ENCODE measurements at places on chromosomes 1 and 21.

GRCh38 chr21:43303275-43304178, 123.4 kb downstream of the SIK1 start:
- no peak for DNase-seq

- no peak for DNase-seq
Observed at GRCh38 chr1:94209425-94209824, 28.0 kb downstream of the ARHGAP29 start.

DNA sequence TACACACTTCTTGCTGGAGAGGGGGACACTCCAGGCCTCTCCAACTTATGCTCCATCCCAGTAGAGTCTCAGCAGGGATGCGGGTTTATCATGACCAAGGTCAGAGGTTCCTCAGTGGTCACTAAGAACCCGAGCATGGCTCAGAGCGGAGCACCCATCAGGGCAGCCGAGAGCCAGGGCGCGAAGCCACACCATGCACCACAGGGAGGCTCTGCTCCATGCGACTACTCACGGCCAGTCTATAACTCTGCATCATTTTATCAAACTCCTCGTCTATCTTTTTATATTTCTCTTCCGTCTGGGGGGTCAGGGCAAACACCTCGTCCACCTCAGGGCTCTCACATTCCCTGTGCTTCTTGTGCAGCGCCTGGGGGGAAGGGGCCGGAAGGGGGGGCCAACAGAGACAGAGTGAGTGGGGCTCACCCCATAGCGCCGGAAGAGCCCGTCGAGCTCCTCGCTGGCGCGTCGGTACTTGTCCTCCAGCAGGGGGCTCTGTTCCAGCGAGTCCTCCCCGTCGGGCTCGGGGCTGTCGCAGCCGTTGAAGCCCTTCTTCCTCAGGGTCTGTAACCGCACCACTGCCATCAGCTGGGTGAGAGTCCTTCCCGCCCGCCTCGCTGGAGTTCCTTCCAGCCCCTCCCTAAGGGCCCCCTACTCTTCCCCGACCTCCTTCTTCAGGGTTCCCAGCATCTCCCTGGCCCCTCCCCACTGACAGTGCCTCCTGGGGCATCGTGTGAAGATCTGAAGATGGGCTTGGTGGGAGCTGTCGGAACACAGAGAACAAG, 20.0 kb downstream of the MEF2D start:
- no peak for DNase-seq

- DNase-seq: no peak
Observed at GRCh38 chr1:206102292-206102936, 14.8 kb downstream of the AVPR1B start.

- DNase-seq: no peak
Observed at GRCh38 chr1:2801535-2802291, at the start of gene TTC34. Gene TTC34, minus strand, starts transcription at chr1:2801693. Its CDS starts 866 bp downstream, at chr1:2800827.

- no peak for DNase-seq
Observed at GRCh38 chr1:160560045-160560705, 19.1 kb downstream of the CD84 start.

- DNase-seq: no peak
Observed at GRCh38 chr1:225885336-225885735, 3.2 kb upstream of the TMEM63A start.

- no peak for DNase-seq
Observed at GRCh38 chr1:220516014-220516721, 11.8 kb upstream of the MARK1 start.

GRCh38 chr1:3348196-3348865, 106.1 kb upstream of the ARHGEF16 start:
- DNase-seq: no peak

- DNase-seq: peak; percentile 60
Observed at GRCh38 chr1:7902478-7903085, 38.1 kb downstream of the TNFRSF9 start.

GRCh38 chr1:228085287-228085951, 2.9 kb downstream of the ARF1 start:
- no peak for DNase-seq

DNA sequence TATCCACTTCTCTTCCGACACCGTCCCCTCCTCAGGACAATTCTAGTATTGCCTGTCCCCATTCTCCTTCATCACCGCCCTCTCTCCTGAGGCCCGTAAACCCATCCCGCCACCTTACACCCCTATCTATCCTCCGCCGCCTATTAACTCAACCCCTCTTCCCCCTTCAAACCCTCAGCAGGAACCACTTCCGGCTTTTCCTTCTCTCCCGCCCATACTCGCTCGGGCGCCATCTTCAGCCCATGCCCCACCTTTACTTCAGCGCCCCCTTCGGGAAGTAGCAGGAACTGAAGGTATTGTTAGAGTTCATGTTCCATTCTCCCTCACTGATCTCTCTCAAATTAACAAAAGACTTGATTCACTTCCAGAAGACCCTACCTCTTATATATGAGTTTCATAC, 31.6 kb downstream of the VN1R5 start:
- DNase-seq: no peak

DNA sequence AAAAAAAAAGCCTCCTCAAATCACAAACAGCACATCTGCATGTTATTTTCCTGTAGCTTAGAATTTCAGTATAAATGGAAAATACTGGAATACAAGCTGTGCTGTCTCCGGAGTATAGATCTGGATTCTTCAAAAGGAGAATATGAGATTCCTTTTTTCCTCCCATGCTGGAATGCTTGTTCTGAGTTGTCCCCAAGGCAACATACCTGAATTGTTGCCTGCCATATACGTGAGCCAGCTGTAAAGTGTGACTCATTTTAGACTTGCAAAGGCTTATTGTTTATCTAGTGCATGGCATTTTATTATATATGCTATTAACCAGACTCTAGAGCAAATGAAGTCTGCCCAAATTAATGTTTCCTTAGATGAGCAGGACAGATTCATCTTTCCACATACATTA, 95.0 kb upstream of the C1orf105 start:
- DNase-seq: no peak

DNA sequence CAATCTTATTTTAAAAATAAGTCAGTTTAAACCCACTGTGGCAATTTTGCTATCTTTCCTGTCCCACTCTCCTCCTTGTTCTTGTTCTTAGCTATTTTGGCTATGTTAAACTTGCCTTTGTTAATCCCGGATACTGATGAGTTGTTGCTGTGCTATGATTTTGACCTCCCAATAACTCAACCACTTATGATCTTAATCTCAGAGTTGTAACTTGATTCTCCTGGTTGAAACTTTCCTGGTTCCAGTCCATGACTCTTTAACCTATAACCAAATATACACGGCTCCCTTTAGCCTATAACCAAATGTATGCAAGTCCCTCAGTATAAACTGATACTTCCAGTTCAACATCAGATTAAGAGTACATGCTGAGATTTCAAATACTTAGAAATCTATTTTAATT, 15.6 kb upstream of the ACADM start:
- DNase-seq: no peak

DNA sequence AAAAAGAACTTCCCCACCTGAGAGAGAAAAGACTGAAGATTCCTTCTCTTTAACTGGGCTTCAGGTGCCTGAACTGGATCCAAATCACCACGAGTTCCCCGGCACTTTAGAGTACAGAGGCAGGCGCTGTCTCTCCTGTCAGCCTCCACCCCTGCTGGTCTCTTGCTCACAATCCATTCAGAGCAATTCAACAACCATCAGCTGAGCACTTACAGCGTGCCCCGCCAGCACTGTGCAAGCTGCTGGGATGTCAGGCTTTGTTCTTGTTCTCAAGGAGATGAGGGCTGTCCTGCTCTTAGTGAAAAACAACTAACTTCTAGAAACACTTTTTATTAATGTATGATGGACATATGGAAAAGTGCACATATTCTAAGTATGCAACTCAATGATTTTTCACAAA, 68.7 kb upstream of the VAMP3 start:
- no peak for DNase-seq

DNA sequence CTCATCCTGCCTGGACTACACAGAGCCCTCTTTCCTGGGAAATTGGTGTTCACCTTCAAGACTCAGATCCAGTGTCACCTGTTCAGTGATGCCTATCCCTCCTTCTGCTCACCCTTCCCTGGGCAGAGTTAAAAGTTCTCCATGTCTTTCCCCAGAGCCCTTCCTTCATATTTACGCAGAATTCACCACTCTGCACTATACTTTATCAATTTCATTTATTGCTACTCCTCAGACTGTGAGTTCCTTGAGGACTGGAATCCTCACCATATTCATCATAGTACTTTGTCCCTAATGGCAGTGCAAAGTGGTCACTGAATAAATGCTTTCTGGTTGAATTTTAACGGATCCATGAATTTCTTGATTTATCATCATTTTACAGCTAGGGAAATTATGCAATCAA, 300.0 kb downstream of the CHRM3 start:
- no peak for DNase-seq

DNA sequence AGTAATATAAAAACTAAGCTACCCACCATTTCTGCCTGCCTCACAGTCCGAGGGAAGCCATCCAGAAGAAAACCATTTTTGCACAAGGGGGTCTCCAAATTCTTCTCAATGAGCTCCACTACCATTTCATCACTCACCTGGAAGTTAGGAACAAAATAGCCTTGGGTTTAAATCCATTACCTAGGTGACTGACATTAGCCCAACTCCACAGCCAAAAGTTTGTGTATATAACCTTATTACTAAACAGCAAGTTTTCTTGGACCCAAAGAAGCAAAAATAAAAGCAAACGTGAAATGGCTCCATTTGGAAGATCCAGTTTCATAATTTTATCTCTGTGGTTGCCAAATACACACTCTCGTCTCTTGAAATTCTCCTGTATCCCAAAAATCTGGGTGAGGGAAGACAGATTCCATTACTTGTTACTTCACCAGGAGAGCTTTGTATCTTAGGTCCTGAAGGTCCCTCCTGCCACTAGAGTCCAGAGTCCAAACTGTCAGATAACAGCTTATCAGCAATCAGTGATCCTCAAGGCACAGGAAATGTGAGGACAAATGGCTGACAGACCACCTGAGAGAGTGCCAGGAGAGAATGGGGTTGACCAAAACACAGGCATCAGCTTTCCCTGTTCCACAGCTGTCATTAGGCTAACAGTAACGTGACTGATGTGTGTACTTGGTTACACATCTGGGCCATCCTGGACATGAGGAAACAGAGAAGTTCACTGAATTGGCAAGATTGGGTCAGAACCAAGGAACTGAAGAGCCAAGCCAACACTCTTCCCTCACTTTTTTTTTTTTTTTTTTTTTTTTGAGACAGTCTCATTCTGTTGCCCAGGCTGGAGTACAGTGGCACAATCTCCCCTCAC, 14.9 kb downstream of the AK2 start:
- DNase-seq: no peak

DNA sequence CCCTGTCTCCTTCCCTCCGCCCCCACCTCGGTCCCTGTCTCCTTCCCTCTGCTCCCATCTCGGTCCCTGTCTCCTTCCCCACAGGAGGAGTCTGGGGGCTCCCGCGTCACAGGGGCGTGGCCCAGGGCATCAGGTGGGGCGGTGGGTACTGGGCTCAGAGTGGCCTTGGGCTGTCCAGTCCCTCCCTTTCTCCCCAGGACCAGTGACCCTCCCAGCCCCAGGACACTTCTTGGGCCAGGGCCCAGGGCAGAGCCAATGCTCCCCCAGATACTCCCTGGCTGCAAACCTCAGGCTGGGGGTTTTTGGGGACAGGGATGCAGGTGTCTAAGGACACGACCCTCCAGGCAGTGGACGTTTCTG, 6.8 kb upstream of the RNF223 start:
- no peak for DNase-seq

DNA sequence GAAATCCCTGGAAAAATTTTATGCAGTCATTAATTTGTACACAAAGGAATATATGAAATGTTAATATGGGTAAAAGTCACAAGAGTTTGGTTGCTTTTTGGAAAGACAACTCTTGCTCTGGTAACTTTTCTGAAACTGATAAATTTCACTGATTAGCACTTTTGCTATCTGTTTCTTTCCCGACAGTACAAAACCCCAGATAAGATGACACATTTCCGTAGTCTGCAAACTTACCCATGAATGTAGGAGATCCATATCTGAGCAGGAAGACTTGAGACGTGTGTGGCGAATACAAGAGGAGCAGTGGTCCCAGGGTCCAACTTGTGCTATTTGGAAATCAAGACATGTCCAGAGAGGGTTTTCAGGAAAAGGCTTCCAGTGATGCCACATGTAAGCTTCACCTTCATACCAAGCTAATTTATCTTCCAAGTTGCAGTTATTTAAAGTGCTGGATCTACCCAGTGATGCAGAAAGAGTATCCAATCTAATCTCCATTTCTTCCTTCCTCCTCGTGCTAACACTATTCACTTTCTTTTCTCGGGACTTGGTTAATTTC, 35.9 kb upstream of the SAMSN1 start:
- DNase-seq: no peak

DNA sequence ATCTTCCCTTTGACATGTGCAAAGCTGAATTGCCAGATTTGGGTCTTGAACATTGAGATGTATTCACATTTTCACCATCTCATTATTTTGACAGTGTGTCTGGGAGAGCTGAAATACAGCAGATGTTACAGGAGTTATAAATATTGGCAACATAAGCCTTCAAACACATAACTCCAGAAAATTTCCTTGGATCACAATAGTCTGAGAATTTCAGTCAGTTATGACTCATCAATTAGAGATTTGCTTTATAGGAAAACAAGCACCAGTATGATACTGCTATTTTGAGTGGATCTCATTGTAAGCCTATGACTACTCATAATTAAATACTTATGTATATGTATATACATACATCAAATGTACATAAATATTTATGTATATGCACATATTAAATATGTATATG, 1171.8 kb downstream of the AMY1C start:
- no peak for DNase-seq

DNA sequence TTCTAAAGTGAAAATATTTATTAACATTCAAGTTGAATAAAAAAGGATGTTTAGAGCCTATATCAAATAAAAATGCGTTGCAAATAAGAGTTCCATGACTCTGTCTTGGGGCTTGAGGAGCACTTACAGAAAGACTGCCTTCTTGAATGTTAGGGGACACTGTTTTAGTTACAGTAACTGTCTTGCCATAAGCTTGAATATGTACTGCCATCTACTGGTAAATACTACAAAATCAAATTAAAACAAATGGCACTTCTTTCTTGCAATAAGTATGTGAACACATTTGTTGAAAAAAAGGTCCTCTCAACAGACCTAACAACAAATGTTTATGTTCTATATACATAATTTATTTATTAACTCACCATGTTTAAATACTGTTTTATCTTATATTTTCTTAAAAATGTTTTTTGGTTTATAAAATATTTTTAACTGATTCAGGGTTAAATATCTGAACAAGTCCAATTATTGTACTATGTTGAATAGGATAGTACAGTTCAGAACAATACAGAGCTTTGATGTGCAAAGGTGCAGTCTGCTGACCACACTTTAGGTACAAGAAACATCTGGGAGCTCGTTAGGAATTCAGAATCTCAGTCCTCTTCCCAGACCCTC, 199.5 kb downstream of the LRRIQ3 start:
- peak; percentile 3 for DNase-seq

DNA sequence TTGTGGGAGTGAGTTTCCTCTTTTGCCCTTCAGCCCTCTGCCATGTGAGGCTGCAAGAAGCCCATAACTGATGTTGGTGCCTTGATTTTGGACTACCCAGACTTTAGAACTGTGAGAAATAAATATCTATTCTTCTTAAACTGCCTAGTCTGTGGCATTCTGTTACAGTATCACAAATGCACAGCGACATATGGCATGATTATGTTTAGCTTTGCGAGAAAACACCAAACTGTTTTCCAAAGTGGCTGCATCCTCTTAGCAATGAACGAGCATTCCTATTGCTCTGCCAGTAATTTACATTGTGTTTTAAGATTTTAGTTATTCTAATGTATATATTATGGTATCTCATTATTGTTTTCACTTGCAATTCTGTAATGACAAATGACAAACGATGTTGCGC, 246.7 kb downstream of the HLX start:
- no peak for DNase-seq

- DNase-seq: no peak
Observed at GRCh38 chr1:148162363-148162762, 10.3 kb upstream of the NBPF11 start.

All from NCI-H2029 (cell line).